ENCODE measurements at places on chromosomes 5 and 9. TPM values are rescaled to one million over a fixed set of nuclear protein-coding genes. Genes with fewer than 3 reads are reported as not detected.

DNA sequence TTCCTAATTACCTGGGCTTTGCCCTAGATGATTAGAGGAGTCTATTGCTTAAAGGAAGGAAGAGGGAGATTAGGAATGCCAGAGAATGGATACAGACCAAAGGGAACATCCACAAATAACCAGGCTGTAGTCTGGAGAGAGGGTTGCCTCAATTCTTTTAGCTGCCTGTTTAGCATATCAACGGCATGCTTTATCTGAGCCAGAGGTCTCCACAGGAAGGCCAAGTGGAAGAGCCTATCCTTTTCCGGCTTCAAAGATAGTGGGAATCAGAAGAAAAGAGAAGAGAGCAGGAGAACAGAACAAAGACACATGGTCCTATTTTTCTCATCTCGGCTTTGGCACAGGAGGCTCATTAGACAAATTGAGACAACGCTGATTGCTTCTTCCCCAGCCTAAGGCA lies 142.4 kb downstream of the NMUR2 start:
- no peaks in the 10 kb centered on the region for H3K36me3 ChIP-seq
- H3K4me3 ChIP-seq: no peak overlapping the region
- H3K27ac ChIP-seq: no peak overlapping the region
- no peak for DNase-seq

GRCh38 chr9:37961351-37961750 lies 57.4 kb upstream of the SLC25A51 start:
- H3K27ac ChIP-seq: no peak overlapping the region
- H3K36me3 ChIP-seq: no peaks in the 10 kb centered on the region
- no peak overlapping the region for H3K4me3 ChIP-seq
- DNase-seq: no peak
- peaks cover 18% of the 10 kb centered on the region for H3K4me1 ChIP-seq

- DNase-seq: no peak
- peaks cover 24% of the 10 kb centered on the region for H3K27me3 ChIP-seq
- H3K4me3 ChIP-seq: no peak overlapping the region
- H3K36me3 ChIP-seq: peaks cover 4% of the 10 kb centered on the region
- peaks cover 9% of the 10 kb centered on the region for H3K4me1 ChIP-seq
These were observed 33.4 kb upstream of the TTC1 start for GRCh38 chr5:159975462-159976019.

- peaks cover 40% of the 10 kb centered on the region for H3K4me1 ChIP-seq
- H3K27me3 ChIP-seq: peaks cover 1% of the 10 kb centered on the region
- no peaks in the 10 kb centered on the region for H3K36me3 ChIP-seq
- H3K4me3 ChIP-seq: peak overlapping the region; percentile 65
- DNase-seq: no peak
These were observed 190.5 kb downstream of the PIK3R1 start for GRCh38 chr5:68405784-68406743.

DNA sequence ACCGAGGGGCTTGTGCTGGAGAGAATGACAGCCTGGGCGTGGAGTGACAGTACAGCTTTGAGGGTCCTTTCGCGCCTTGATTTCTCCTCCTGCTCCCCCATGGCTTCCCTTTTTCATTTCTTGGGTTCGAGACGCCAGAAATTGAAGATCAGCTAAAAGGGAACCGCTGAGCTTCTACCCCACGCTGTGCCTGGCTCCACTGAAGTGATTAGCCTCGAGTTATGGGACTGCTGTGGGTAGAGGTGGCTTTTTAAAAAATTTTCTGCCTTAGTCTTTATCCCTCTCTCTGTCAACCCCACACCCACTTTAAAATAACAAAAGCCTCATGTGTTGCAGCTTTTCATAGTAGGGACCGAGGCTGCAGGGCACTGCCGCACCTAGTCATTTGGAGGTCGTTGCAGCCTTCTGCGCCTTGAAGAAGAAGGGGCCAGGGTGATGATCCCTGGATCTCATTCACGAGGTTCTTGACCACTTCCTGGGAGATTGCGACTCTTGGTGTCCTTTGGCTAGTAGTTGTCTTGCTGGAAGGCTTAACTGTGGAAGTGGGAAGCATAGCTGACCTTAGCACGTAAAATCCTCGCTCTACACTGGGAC lies 603 bp downstream of the PPIP5K2 start:
- H3K4me1 ChIP-seq: peaks cover 67% of the 10 kb centered on the region
- peak overlapping the region; percentile 99 for H3K27ac ChIP-seq
- no peak for DNase-seq
- H3K27me3 ChIP-seq: peaks cover 3% of the 10 kb centered on the region
- no peaks in the 10 kb centered on the region for H3K36me3 ChIP-seq

GRCh38 chr9:98736226-98736625 lies 27.5 kb upstream of the GABBR2 start:
- H3K4me1 ChIP-seq: no peaks in the 10 kb centered on the region
- no peak overlapping the region for H3K27ac ChIP-seq
- DNase-seq: no peak
- H3K4me3 ChIP-seq: no peak overlapping the region

DNA sequence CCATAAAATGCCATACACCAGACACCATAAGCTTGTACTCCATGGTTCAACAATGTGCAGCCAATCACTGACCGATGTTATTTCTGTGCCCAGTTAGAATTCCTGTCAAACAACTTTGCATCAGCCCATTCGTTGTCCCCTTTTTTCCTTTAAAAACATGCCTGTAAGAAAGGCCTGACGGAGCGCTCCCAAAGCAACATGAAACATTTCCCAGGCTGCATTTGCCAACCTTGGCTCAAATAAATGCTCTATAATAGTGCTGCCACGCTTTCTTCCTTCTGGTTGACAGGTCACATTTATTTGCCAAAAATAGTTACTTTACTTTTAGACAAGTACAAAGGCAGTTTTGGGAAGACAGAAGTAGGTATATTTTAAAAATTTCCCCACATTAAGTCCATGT lies 735.6 kb upstream of the PTPRD start:
- DNase-seq: no peak
- H3K27me3 ChIP-seq: peaks cover 2% of the 10 kb centered on the region
- H3K36me3 ChIP-seq: no peaks in the 10 kb centered on the region
- H3K27ac ChIP-seq: no peak overlapping the region

- H3K36me3 ChIP-seq: peaks cover 9% of the 10 kb centered on the region
- H3K27ac ChIP-seq: peak overlapping the region; percentile 44
- H3K27me3 ChIP-seq: no peaks in the 10 kb centered on the region
- DNase-seq: no peak
- peaks cover 61% of the 10 kb centered on the region for H3K4me1 ChIP-seq
These were observed 61.6 kb downstream of the ST8SIA4 start for GRCh38 chr5:100841358-100842076.

GRCh38 chr9:81597419-81598122 lies 91.8 kb downstream of the TLE1 start:
- no peak for DNase-seq
- H3K36me3 ChIP-seq: peaks cover 33% of the 10 kb centered on the region
- H3K4me3 ChIP-seq: peak overlapping the region; percentile 74
- H3K27me3 ChIP-seq: no peaks in the 10 kb centered on the region
- H3K27ac ChIP-seq: peak overlapping the region; percentile 96

DNA sequence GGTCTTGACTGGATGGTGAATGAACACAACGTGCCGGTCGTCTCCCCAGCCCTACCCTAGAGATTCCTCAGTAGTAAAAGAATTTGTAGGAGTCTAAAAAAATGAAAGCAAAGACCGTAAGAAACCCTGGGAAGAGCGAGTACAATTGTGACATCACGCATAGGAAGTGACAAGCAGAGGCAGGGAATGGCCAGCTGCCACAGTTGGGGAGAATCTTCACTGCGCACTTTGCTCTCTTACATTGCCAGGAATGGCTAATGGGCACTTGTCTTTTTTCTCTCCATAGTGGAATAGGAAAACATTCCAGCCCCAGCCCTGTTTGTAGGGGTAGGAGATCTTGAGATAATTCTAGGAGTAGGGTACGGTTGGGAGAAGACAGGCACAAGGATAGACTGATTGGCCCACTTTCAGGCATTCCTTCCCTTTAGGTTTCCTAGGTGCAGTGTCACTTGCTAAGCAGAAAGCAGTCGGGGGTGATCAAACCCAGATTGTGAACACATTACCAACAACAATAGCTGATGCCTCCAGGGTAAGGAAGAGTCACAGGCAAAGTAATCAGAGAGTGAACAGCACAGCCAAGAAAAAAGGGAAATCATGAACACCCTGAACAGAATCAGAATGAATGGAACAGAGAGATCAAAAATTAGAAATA lies 302.7 kb downstream of the MAN2A1 start:
- H3K4me3 ChIP-seq: no peak overlapping the region
- no peaks in the 10 kb centered on the region for H3K4me1 ChIP-seq
- no peak for DNase-seq
- no peak overlapping the region for H3K27ac ChIP-seq
- H3K27me3 ChIP-seq: peaks cover 2% of the 10 kb centered on the region

DNA sequence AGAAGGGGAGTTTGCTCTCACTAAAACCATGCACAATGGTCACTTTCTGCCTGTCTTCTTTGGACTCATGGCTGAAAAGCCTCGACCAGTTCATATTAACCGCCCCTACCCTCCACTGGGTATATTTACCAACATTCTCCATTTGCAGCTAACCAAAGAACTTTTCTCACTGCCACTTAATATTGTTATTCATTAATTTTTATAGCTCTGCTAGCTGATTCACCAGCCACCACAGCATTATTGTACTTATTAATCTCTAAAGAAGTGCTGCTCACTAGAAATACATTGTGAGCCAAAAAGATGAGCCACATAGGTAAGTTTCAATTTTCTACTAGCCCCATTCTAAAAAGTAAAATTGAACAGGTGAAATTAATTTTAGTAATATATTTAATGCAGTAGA lies 33.4 kb upstream of the SMIM32 start:
- H3K27me3 ChIP-seq: peaks cover 7% of the 10 kb centered on the region
- no peaks in the 10 kb centered on the region for H3K36me3 ChIP-seq
- no peak for DNase-seq

DNA sequence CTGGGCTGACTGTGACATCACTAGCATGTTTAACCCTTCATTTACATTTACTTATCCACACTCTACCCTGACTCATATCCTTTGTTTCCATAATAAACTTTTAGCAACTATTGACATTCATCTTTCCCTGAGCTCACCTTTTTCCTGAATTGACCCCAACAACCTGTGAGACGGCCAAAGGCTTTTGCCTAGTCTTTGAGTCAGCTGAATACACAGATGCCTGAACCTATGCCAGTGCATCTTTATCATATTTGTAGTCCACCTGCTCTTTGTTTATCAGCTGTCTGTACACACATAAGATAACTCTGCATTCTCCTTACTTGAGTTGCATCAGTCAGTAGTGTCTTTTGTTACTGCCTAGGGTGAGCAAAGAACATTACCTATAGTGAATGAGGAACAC lies 128.5 kb upstream of the HMHB1 start:
- H3K4me3 ChIP-seq: no peak overlapping the region
- H3K4me1 ChIP-seq: no peaks in the 10 kb centered on the region
- DNase-seq: no peak
- no peaks in the 10 kb centered on the region for H3K27me3 ChIP-seq

GRCh38 chr9:8224381-8224801 lies 424.8 kb upstream of the DMAC1 start:
- H3K27ac ChIP-seq: no peak overlapping the region
- no peaks in the 10 kb centered on the region for H3K4me1 ChIP-seq
- no peaks in the 10 kb centered on the region for H3K36me3 ChIP-seq
- H3K4me3 ChIP-seq: no peak overlapping the region
- DNase-seq: no peak
- H3K27me3 ChIP-seq: peaks cover 2% of the 10 kb centered on the region

Gene PCDHGA11
- polyA plus RNA-seq: not detected

Gene GLE1
- polyA plus RNA-seq: 22.8 TPM

Gene DRD1
- not detected for polyA plus RNA-seq

Gene PCDHGA5
- polyA plus RNA-seq: not detected

Gene SLC34A1
- 0.34 TPM for polyA plus RNA-seq

Gene FOXD4
- not detected for polyA plus RNA-seq

Gene PCYOX1L
- 3.7 TPM for polyA plus RNA-seq

Gene LCN15
- not detected for polyA plus RNA-seq
